ENCODE measurements at places on chromosomes 6 and 20.

- no peaks in the 10 kb centered on the region for H3K36me3 ChIP-seq
- no peak overlapping the region for H3K27ac ChIP-seq
- H3K4me1 ChIP-seq, result no peaks in the 10 kb centered on the region
- no peak for DNase-seq
- H3K4me3 ChIP-seq, result no peak overlapping the region
Observed at GRCh38 chr6:16985513-16986284, 116.2 kb upstream of the STMND1 start.

GRCh38 chr6:84601366-84601765 is 163.0 kb downstream of the TBX18 start:
- DNase-seq, result no peak
- H3K27me3 ChIP-seq, result no peaks in the 10 kb centered on the region
- H3K4me1 ChIP-seq, result no peaks in the 10 kb centered on the region
- H3K27ac ChIP-seq, result no peak overlapping the region
- no peaks in the 10 kb centered on the region for H3K36me3 ChIP-seq

DNA sequence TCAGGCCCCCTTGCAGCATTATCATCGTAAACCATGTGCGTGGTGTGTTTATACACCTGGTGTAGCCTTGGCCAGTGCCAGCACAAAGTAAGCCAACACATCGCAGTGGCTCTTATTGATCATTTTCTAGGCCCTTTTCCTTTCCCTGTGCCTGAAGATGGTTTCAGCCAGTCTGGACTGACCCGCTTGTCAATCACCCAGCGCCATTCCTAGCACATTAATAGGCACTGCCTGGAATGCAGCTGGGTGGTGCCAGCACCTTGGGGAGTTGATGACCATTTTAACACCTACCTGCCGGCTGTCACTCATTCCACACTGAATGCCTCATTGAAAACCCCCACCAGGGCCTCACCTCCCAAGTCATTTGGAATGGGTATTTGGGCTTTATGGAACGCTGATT is 4.9 kb upstream of the UQCC2 start:
- no peaks in the 10 kb centered on the region for H3K36me3 ChIP-seq
- H3K27me3 ChIP-seq, result no peaks in the 10 kb centered on the region
- no peak for DNase-seq
- peaks cover 5% of the 10 kb centered on the region for H3K4me1 ChIP-seq
- H3K4me3 ChIP-seq, result no peak overlapping the region
- H3K27ac ChIP-seq, result no peak overlapping the region

DNA sequence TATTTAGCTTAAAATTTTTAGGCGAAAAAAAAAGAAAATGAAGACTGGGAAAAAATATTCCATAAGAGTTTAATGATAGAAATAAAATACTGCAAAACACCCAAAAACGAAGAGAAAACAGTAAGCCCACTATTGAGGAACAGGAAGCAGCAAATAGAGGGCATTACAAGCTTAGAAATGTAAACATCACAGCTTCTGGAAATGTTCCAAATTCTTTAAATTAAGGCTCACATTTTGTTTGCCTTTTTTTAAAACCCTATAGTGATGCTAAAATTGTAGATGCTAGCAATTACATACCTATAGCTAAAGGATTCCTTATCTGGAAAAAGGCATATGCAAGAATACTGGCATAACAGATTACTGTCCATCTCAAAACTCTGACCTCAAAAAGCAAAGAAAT is 248.6 kb downstream of the KHDRBS2 start:
- no peak overlapping the region for H3K27ac ChIP-seq
- no peak for DNase-seq
- no peaks in the 10 kb centered on the region for H3K4me1 ChIP-seq
- no peaks in the 10 kb centered on the region for H3K27me3 ChIP-seq
- H3K4me3 ChIP-seq, result no peak overlapping the region

DNA sequence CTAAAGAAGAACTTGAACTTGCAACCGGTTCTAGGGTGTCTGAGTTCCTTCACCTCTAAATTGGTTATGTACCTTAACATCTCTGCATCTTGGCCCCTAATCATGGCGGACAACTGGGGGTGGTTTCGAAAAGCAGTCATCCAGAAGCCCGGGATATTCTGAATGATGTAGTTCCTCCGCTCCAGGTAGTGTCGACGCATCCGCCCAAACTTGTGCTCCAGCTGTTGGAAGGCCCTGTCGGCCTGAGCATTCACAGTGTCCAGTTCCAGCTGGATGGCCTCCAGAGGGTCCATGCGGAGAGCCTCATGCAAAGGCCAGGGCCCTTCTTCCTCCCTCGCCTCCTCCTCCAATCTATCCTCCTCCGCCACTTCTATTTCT is 887 bp downstream of the TSPYL1 start:
- no peaks in the 10 kb centered on the region for H3K27me3 ChIP-seq
- peak overlapping the region; percentile 69 for H3K4me3 ChIP-seq
- no peaks in the 10 kb centered on the region for H3K36me3 ChIP-seq
- DNase-seq, result peak; percentile 12
- peak overlapping the region; percentile 95 for H3K27ac ChIP-seq

GRCh38 chr6:167832497-167833395 is 6.0 kb downstream of the AFDN start:
- DNase-seq, result no peak
- no peaks in the 10 kb centered on the region for H3K4me1 ChIP-seq
- H3K27me3 ChIP-seq, result peaks cover 12% of the 10 kb centered on the region
- no peak overlapping the region for H3K4me3 ChIP-seq
- H3K36me3 ChIP-seq, result no peaks in the 10 kb centered on the region

DNA sequence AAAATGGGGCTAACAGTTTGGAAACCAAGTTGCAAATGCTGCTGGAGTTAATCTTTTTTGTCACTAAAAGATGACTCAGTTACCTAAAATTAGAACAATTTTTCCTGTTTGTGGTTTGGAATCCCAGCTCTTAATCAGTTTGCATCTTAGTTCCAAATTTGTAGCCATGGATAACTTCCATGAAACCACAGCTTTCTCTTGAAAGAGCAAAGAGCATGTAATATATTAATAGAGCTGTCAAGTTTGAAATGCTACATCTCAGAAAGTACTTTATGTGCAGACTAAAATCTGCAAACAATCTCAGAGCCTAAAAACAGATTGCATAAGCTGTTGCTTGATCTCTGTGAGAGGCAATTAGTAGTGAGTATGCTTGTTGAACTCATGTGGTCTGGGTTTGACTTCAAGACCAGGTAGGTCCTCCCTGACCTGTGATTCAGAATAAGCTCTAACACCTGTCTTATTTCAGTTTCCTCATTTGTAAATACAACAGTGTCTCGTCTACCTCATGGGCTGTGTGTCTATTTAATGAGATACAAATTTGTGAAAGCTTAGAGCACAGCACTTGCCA is 23.5 kb downstream of the DHX35 start:
- H3K27ac ChIP-seq, result no peak overlapping the region
- H3K4me1 ChIP-seq, result no peaks in the 10 kb centered on the region
- H3K27me3 ChIP-seq, result no peaks in the 10 kb centered on the region
- no peak overlapping the region for H3K4me3 ChIP-seq
- no peak for DNase-seq

- no peaks in the 10 kb centered on the region for H3K4me1 ChIP-seq
- H3K4me3 ChIP-seq, result no peak overlapping the region
- no peak for DNase-seq
- H3K27ac ChIP-seq, result no peak overlapping the region
- H3K36me3 ChIP-seq, result no peaks in the 10 kb centered on the region
- peaks cover 3% of the 10 kb centered on the region for H3K27me3 ChIP-seq
Observed at GRCh38 chr6:75300531-75300855, 15.9 kb upstream of the TMEM30A start.

DNA sequence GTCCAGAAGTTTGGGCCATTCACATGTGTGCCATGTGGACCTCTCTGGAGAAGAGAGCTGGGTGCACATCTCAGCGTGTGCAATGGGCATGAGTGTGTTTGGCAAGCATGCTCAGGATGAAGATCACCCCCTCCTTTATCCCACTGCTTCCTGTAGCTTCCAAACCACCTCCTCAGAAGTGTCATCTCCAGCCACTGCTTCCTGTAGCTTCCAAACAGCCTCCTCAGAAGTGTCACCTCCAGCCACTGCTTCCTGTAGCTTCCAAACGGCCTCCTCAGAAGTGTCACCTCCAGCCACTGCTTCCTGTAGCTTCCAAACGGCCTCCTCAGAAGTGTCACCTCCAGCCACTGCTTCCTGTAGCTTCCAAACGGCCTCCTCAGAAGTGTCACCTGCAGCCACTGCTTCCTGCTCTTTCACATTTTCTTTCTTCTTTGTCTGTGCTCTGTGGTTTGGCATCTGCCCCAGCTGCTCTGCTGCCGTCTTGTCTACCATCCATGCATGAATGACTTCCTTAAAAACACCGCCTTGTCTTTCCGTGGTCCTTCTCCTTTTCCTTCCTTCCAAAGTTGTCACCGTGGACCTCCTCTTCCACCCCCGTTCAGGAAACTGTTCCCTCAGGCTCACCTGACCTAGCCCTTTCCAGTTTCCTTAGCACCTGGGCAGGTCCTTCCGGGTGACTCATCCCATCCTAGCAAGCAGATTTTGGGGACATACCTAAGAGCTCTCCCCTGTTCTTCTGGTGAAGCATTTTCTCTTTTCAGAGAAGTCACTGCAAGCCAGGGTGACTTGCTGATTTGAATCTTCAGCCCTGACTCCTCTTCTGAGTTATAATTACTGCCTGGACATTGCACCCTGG is 43.5 kb upstream of the TIAM2 start:
- no peak overlapping the region for H3K27ac ChIP-seq
- no peaks in the 10 kb centered on the region for H3K27me3 ChIP-seq
- no peak overlapping the region for H3K4me3 ChIP-seq

- H3K27ac ChIP-seq, result no peak overlapping the region
- DNase-seq, result peak; percentile 35
- H3K36me3 ChIP-seq, result no peaks in the 10 kb centered on the region
- no peak overlapping the region for H3K4me3 ChIP-seq
Observed at GRCh38 chr20:33076662-33077372, 2.6 kb upstream of the BPIFB4 start.

Measured in T-cell (primary cell).